ENCODE measurements at places on chromosomes 2 and 18.

- DNase-seq = no peak
Observed at GRCh38 chr2:219368690-219369191, 19.0 kb downstream of the DNPEP start.

- no peak for DNase-seq
Observed at GRCh38 chr18:7742224-7742623, 175.1 kb downstream of the PTPRM start.

GRCh38 chr2:231118614-231118942 is 6.3 kb downstream of the HTR2B start:
- DNase-seq = no peak

DNA sequence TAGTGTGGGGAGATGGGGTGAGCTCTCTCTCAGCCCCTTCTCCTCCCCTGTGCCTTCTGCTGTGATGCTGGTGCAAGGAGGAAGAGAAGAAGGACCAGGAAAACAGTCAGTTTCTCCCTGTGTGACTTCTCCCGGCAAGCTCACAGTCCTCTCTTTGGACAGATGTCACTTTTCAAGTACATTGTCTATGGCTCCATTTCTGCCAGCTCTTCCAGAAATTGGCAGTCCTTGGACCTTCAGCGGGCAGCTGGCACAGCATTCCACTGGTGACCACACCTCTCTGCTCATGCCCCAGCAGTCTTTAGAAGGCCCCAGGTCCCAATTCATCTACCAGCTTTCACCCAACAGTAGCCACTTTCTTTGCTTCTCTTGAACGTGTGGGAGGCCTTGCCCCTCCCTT is 63.9 kb downstream of the AOX1 start:
- DNase-seq = no peak

DNA sequence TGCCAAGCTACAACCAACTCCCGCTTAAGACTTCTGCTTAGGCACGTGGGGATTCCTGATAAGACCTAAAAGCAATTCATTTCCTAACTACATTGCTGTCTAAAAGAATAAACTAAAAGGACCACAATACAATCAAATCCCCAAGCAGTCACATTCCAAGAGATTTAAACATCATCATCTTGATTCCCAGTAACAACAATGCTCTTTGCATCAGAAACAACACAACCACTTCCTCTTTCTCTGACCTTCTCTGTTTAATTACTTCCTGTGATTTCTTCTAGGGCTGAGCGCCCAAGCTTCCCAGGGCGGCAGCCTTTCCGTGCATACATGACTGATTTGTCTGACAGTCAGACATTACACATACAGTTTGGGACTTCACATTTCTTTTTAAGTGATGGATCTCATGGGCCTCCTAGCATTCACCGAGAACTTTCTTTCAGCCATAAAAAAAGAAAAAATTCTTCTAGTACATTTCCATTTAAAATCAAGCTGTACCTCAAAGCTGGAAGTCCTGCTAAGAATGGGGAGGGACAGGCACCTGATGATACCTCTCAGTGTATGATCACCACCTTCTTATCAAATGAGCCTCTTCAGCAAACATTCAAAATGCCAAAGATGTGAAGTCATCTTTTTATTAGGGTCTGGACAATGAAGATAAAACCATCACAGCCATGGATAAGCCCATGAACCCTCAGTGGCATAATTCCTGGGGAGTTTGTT is 11.5 kb downstream of the SPRED2 start:
- DNase-seq = no peak

Measured in NCI-H1694 treated with DMSO at 0.1 percent for 48 hours (cell line).